ENCODE measurements at places on chromosomes 2 and 18.

- no peak for DNase-seq
Observed at GRCh38 chr18:57677262-57678211, 55.9 kb upstream of the NARS1 start.

- DNase-seq: no peak
Observed at GRCh38 chr2:172389685-172390339, 37.6 kb upstream of the ITGA6 start.

GRCh38 chr2:31711737-31712136 lies 131.0 kb upstream of the SRD5A2 start:
- no peak for DNase-seq

- no peak for DNase-seq
Observed at GRCh38 chr2:22442051-22442450, 942.9 kb upstream of the KLHL29 start.

DNA sequence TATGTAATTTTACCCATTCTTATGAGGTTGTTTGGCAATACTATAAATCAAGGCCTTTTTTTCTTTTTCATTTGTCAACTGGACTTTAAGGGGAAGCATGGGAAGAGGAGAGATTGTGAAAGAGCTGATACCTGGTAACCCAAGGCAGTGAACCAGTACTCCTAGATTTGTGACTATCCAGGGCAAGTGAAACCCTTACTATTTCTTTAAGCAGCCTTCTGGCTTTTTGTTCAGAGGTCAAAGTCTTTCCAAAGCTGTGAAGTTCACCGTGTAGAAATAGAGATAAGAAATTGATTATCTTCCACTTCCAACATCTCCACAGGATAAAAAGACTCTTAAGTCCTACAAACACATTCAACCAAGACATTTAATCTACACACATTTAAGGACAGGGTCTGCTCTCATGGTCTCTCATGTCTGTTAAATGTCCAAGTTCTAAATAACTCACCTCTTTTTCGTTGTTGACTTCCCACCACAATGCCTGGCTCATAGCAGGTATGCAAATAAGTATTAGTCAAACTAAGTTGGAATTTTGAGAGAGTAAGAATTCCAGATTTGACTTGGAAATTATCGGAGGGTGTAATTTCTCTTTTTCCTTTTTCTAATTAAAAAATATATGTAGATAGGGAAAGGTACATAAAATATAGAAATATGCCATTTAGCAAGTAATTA lies 485.8 kb downstream of the STK39 start:
- no peak for DNase-seq

DNA sequence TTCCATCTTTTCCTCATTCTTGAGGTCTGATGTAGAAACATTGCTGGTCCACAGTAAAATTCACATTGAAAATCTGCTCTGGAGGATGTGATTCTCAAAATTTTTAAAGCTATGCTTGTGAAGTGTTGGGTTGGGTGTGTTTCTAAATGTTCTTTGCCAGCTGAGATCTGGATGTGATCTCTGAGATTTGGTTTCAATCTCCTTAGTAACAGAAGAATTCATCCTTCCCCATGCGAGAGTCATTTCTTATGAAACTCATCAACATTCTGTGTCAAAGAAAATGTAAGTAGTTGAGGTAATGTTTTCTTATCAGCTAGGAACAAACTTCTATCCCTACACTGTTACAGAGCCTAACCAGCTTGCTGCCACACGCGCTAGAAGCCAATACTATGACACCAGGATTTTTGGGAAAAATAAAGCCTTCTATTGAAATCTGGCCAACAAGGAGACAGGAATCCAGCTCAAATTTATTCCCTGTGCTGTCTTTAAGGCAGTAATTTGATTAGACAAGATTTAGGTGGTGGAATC lies 134.9 kb downstream of the PTH2R start:
- DNase-seq: no peak

Data from WTC11 (cell line).